ENCODE measurements at places on chromosomes 5 and 9.

DNA sequence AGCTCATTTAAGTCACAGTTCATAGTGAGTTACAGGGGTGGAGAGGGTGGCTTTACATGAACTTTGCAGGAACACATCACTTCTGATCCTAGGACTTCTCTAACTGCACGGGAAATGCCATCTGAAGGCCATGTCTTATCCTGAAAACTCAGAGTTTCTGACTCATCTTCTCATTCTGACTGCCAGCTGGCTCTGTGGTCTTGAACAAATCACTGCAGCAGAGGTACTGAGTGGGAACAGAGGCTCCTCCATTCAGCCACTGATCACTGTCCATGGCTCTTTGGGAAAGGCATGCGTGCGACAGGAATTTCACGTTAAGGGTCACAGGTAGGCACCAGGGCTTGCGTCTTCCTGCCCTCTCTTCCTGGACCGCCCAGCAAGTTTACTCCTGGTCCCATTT lies 114.6 kb upstream of the LRRTM2 start:
- no peak for DNase-seq

DNA sequence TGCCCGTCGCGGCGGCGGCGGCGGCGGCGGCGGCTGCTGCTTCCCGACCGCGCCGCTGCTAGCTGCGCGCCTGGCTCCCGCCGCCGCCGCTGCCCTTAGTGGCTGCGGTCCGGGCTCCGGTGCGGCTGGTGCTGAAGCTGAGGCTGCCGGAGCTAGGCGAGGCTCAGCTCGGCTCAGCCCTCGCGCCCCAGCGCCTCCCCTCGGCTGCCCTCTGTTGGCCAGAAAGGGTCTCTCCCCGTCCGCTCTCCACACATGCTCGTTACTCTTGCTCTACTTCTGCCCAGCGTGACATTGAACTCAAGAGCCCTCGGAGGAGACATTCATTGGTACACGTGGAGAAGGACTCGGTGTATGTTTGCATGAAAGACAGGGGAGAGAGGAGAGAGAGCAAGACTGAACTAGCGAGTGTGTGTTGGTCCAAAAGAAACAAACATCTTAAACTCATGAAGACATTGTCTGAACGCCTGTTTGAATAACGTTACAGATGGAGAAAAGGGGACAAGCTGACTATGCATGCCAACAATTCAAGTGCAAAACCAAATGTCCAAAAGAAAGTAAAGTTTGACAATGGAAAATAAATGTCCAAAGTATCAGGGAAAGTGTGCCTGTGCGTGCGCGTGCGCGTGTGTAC lies at the start of gene HCN1:
Gene HCN1, minus strand, starts transcription at position 175 of the 631 bp plus-strand sequence.
- DNase-seq: no peak

GRCh38 chr9:103037508-103038477 lies 42.7 kb downstream of the CYLC2 start:
- no peak for DNase-seq

- no peak for DNase-seq
Measured at GRCh38 chr9:108579757-108580439, 275.9 kb downstream of the ACTL7B start.

GRCh38 chr5:92337772-92338234 lies 954.7 kb upstream of the ARRDC3 start:
- DNase-seq: no peak

DNA sequence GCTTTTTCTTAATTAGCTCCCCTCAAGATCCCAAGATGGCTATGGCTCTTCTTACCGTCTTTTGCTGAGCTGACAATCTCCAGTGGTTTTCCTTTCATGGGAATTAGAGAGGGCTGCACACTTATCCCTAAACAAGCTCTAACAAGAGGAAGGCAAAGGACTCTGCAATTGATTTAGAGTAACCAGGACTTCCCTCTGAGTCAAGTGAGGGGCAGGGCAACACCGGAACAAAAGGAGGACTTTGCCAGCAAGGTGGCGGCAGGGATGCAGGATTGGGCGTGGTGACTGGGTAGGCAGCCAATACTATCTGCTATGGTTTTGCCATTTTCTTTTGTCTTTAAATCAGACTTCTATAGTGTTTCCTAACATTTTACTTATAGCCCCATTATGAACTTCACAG lies 9.8 kb downstream of the SLC44A1 start:
- no peak for DNase-seq

DNA sequence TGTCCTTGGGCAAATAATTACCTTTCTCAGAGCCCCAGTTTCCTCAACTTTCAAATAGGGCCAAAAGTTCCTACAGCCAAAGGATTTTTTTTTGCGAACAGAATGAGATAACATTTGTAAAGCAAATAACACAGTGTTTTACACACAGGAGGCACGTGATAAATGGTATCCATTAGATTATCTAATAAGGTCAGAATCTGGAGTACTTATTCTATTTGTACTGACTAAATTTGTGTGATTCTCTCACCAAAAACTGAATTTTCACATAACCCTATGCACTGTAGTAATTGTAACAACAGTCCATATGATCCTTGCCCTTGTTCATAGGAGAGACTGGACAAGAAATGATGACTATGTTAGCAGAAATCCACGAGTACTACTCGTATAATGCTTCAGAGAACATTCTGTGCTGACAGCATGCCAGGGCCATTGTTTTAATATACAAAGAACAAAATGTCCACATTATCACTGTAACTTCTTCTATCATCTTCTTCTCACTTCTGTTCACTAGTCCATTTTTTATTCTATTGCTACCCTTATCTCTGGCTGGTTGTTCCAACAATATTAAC lies 13.9 kb upstream of the FEM1C start:
- no peak for DNase-seq

GRCh38 chr9:35734096-35734495 lies 1.6 kb downstream of the CREB3 start:
- DNase-seq: no peak

- DNase-seq: no peak
Measured at GRCh38 chr5:37043693-37044092, 167.1 kb downstream of the NIPBL start.

DNA sequence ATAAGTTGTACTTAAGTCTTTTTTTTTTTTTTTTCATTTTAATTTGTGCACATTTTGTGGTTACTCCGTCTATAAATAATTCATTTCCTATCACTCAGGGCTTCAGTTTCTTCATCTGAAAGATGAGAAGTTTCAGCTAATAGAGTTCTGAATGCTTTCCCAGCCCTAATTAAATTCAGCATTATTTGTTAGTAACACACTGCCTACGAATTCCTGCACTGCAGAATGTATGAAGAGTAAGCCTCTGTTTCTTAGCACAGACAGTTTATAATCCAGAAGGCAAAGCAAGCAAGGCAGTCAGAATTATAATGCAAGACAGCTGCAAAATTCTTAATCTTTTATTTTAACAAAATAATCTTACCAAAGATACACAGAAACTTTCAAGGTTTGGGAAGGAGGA lies 138.0 kb upstream of the GHR start:
- no peak for DNase-seq

GRCh38 chr9:122075135-122076030 lies 17.7 kb downstream of the TTLL11 start:
- no peak for DNase-seq

- no peak for DNase-seq
Measured at GRCh38 chr9:1416261-1416660, 366.1 kb downstream of the DMRT2 start.

GRCh38 chr9:130906735-130907416 lies 10.3 kb upstream of the QRFP start:
- no peak for DNase-seq

DNA sequence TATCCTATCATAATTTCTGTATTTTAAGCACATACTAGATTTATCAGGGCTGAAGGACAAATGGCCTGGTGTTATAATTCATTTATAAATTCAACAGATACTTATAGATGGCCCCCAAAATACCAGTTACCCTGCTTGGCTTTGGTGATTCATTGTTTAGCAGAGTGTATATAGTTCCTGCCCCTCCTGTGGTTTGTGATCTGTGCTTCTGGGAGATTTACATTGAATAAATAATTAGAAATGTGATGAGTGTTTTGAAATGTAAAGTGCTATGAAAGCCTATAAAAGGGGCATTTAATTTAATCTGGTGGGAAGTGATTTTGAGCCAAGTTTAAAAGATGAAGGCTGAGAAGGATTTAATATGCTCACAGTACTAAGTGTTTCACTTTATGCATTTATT lies 36.7 kb upstream of the ZCCHC7 start:
- no peak for DNase-seq

Measured in nucleus accumbens (tissue), 56 donors.